ENCODE measurements at places on chromosomes 12 and 14. TPM values are rescaled to one million over a fixed set of nuclear protein-coding genes. Genes with fewer than 3 reads are reported as not detected.

ABCD2 gene
- 7.3 TPM for total RNA-seq

GRCh38 chr12:54429014-54429471 lies 10.0 kb upstream of the ITGA5 start:
- DNase-seq, result no peak

- DNase-seq, result no peak
These were observed 3.0 kb downstream of the SIX1 start for GRCh38 chr14:60646226-60646818.

- DNase-seq, result no peak
These were observed 154.7 kb downstream of the FBXL14 start for GRCh38 chr12:1439687-1440086.
